Mesothelial cell of epicardium (in vitro differentiated cells): ENCODE measurements at places on chromosomes 3 and 15.

DNA sequence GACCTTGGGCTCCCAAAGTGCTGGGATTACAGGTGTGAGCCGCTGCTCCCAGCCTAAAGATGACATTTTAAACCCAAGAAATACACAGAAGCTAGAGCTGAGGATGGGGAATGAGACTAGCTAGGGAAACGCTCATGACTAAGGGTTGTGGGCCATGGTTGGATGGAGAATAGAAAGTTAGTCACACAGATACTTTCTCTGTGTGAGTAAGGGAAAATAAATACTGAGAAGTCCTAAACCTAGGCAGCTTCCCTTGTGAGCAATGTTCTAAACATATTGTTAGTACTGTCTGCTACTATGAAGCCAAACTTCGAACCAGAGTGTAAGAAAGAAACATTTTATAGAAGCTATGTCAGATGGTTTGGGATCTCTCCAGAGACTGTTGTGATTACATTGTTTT lies 304.8 kb upstream of the STAC start:
- no peak overlapping the region for H3K4me3 ChIP-seq
- H3K27ac ChIP-seq = no peak overlapping the region
- H3K36me3 ChIP-seq = no peaks in the 10 kb centered on the region
- peaks cover 25% of the 10 kb centered on the region for H3K27me3 ChIP-seq
- no peak for DNase-seq
- no peaks in the 10 kb centered on the region for H3K4me1 ChIP-seq

DNA sequence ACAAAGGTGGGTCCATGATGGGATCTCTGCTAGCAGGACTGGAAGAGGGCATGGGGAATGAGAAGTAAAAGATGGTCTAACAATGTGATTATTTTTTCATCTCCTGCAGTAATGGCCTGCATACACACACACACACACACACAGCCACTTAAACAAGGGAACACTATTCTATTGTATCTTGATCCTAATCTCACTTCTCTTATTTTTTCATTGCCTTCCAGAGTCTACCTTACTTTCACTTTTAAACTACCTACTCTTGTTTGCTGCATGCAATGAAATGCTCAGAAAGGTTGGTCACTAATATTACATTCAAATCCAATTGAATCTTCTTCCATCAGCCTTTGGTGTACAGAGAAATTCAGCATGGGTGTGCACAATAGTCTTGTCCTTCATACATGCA lies 853.8 kb downstream of the IGSF11 start:
- no peaks in the 10 kb centered on the region for H3K4me1 ChIP-seq
- no peak for DNase-seq
- no peaks in the 10 kb centered on the region for H3K36me3 ChIP-seq
- no peak overlapping the region for H3K4me3 ChIP-seq
- no peaks in the 10 kb centered on the region for H3K27me3 ChIP-seq

- no peak overlapping the region for H3K4me3 ChIP-seq
- no peak overlapping the region for H3K27ac ChIP-seq
- DNase-seq = no peak
- no peaks in the 10 kb centered on the region for H3K27me3 ChIP-seq
- no peaks in the 10 kb centered on the region for H3K36me3 ChIP-seq
Observed at GRCh38 chr15:100645671-100646070, 43.3 kb downstream of the ASB7 start.

- no peak for DNase-seq
- H3K4me3 ChIP-seq = no peak overlapping the region
- no peaks in the 10 kb centered on the region for H3K36me3 ChIP-seq
- H3K27me3 ChIP-seq = peaks cover 15% of the 10 kb centered on the region
- H3K27ac ChIP-seq = no peak overlapping the region
Observed at GRCh38 chr15:91892436-91892835, 38.9 kb downstream of the SLCO3A1 start.

DNA sequence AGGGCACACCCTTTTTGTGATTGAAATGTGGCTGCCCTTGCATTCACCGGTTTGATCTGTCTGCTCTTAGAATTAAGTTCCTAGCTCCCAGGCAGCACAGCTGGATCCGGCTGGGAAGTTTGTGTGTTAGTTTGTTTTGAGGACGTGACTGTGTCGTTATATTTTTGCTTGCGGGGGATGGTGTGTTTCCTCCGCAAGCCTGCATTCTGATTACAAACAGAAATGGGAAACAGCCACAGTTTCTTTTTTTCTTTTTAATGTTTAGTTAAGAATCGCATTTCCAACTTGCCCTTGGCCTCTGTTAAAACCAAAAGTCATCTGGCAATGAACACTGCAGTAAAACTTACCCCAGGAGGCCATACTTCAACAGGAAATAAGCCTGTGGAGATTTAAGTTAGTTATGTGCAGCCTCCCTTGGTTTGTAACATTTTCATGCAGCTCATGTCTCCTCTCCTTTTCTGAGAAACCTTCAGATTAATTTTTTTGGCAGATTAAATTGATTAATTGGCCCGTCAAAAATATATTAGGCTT lies 888 bp downstream of the TMOD3 start:
- no peaks in the 10 kb centered on the region for H3K36me3 ChIP-seq
- H3K27ac ChIP-seq = peak overlapping the region; percentile 97
- H3K4me3 ChIP-seq = peak overlapping the region; percentile 90
- no peaks in the 10 kb centered on the region for H3K27me3 ChIP-seq

- H3K36me3 ChIP-seq = no peaks in the 10 kb centered on the region
- H3K4me3 ChIP-seq = no peak overlapping the region
- H3K4me1 ChIP-seq = no peaks in the 10 kb centered on the region
- no peak overlapping the region for H3K27ac ChIP-seq
Observed at GRCh38 chr3:108500728-108501127, 9.7 kb downstream of the MYH15 start.

DNA sequence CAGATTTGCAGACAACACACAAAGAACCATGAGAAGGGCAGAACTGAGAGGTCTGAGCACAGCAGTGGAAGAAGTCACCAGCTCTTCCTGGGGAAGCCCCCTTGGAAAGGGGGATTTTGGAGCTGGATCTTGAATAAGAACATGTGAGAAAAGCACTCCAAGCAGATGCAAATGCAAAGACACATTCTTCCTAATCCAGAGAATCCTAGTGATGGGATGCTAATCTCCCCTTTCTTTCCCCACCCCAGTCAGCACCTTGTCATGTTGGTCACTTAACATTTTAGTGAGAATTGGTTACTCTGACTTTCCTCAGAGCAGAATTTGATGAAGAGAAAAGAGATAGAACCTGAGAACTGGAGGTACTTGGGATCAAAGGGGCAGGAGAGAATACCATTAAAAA lies 148.5 kb downstream of the SSR3 start:
- H3K4me3 ChIP-seq = no peak overlapping the region
- peaks cover 10% of the 10 kb centered on the region for H3K4me1 ChIP-seq
- no peak overlapping the region for H3K27ac ChIP-seq
